ENCODE measurements at places on chromosomes 7 and 10.

DNA sequence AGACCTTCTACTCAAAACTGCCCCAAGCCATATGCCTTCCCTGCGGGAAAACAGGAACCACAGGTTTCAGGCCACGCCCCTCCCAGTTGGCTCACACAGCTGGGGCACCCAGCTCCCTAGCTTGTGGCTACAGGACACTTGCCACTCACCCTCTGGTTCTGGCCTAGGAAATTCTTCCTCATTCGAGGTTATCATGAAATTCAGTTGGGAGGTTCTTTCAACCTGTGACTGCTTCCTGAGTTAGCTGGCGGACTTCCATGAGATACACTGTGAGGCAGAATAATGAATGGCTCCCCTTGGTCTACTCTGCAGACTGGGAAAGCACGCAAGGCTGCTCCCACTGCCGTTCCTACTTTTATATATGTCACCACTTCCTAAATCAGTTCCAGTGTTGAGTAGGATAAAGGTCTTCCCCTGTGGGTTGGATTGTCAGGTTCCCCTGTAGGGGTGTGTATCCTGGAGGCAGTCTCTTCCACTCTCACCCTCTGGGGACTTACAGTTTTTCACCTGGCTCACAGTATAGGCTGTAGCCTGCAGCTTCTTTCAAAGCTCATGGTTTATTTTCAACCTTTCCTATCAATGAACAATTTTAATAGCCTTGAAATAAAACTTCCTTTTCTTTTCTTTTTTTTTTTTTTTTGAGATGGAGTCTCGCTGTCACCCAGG is 37.0 kb downstream of the GPR22 start:
- DNase-seq: no peak

GRCh38 chr10:119140603-119141245 is 24.8 kb downstream of the SFXN4 start:
- DNase-seq: no peak

GRCh38 chr10:13315361-13315760 is 15.5 kb upstream of the PHYH start:
- no peak for DNase-seq

GRCh38 chr10:65891073-65891981 is 1034.5 kb upstream of the LRRTM3 start:
- peak; percentile 20 for DNase-seq

DNA sequence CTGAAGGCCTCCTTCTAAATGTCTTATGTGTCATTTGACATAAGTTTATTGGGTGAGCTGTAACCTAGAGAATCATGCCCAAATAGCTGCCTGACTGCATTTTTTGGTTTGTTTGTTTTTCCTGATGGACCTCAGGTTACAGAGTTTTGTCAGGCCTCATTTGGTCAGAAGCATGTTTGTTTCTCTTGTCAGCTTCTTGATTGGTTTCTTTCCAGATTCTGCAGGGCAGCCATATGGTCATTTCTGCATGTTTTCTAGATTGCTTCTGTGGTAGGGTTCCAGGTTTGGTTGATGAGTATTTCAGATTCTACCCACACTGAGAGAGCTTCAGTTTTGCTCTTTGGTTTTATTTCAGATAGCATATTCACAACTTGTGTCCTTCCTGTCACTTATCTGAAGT is 28.0 kb downstream of the GLCCI1 start:
- no peak for DNase-seq

GRCh38 chr10:133528296-133528844 is 1.2 kb downstream of the CYP2E1 start:
- DNase-seq: peak; percentile 23

DNA sequence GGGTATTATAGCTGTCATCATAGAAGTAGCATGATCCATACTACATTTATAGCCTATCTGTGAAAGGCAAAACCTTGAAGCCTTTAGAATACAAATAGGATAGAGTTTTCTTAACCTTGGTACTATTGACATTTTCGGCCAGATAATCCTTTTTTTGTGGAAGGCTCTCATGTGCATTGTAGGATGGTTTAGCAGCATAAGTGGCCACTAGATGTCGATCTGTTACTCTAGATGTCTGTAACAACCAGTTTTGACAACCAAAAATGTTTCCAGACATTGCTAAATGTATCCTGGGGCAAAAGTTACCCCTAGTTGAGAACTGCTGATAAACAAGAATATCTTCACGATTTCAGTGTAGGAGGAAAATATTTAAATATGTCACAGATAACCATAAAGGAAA is 319.4 kb upstream of the GALNT17 start:
- no peak for DNase-seq
